ENCODE measurements at places on chromosomes 11 and 22. TPM values are rescaled to one million over a fixed set of nuclear protein-coding genes. Genes with fewer than 3 reads are reported as not detected.

DNA sequence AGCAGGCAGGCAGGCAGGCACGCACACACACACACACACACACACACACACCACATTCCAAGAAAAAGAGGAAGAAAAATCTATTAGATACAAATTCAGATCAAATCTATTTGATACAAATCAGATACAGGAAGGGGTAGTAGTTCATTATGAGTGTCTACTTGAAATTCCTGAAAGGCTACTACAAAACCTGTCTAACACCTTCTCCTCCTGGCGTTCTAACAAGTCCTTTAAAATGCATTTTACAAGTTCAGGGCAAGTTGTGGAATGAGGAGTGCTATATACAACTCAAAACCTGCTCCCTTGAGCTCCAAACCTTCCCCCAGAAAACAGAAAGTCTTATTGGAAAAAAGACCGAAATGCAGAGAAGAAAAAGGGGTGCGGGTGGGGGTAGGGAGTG lies 476 bp downstream of the ARHGAP32 start:
- no peak for DNase-seq

DNA sequence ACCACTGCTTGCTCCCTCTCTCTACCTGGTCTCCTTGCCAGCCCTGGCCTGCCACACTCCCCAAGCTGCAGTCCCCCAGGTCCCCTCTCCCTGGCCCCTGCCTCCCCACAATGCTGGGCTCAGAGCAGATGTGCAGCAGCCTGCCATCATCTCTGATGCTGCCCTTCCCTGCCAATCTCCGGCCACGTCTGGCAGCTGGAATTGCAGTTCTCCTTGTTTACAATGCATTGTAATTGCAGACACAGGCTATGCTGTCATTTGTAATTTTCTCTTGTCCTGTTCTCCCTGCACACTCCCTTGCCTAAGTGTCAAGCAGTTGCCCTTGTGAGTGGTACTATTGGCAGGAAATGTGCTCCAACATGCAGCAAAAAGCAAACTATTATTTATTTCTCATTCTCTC lies 222.3 kb downstream of the NTM start:
- DNase-seq: no peak

DNA sequence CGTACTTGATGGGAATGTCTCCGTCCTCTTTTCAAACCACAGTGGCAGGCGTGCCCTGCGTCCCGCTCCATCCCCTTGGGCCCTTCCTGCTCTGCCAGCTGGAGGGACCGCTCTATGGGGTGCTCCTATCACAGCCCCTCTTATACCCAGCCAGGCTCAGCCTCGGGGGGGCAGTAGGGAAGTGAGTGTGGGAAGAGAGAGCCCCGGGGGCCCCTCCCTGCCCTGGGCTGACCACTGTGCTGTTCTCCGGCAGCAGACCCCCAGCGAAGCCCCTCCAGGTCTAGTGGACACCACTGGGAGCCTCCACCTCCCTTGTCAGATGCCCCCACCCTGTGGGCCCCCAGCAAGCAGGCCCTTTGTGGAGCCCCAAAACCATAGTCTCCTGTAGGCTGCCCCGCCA lies 572.5 kb downstream of the BRD1 start:
- DNase-seq: no peak

DNA sequence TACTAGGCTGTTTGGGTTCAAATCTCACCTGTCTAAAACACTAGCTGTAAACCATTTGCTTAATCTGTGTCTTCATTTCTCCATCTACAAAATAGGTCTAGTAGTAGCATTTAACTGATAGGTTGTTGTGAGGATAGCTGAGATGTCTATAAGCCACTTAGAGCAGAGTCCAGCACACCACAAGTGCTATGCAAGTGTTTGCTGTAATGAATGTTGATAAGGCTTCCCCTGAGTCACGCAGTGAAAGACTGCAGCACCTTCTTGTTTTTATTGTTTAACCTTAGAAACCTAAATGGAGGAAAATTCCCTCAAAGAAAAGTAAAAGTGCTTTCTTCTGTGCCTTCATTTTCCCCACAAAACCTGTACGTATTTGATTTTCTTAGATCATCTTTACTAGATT lies 23.1 kb upstream of the LDHA start:
- no peak for DNase-seq

- no peak for DNase-seq
These were observed 1430.0 kb downstream of the BRD1 start for GRCh38 chr22:48397531-48398180.

GRCh38 chr11:2558397-2558796 lies 113.6 kb downstream of the KCNQ1 start:
- no peak for DNase-seq

GRCh38 chr11:21372672-21373071 lies 703.3 kb downstream of the NELL1 start:
- DNase-seq: no peak

- DNase-seq: no peak
These were observed 3.9 kb upstream of the NUP50 start for GRCh38 chr22:45159652-45160462.

GRCh38 chr11:117838901-117839300 lies 14.4 kb upstream of the FXYD2 start:
- DNase-seq: no peak

GRCh38 chr11:117959438-117960149 lies 26.6 kb upstream of the IL10RA start:
- DNase-seq: no peak

DNA sequence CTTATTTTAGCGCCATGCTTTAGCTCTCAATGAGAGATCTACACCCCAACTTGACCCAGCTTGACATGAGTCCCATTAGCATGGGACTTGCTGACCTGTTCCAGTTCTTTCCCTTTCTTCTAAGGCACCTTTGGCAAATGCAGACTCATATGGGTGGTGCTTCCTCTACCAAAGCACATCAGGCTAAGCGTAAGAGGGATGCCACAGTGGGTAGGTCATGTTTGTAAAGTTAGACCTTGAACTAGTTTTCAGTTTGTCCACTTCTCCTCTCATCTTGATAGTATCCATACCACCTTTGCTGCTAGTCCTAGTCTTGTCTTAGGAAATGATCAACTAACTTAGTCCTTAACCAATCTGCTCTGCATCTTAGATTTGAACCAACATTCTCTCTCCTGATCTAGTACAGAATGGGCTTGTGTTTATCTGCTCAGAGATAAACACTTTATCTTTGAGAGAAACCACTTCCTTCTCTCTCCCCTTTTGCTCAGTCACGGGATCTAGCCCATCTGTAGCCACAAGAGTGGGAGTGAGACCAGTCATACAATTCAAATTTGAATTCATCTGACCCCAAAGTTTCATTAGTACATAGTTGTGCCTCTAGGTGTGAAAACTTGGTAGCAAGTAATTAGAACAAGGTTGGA lies 72.1 kb upstream of the CD44 start:
- no peak for DNase-seq

DNA sequence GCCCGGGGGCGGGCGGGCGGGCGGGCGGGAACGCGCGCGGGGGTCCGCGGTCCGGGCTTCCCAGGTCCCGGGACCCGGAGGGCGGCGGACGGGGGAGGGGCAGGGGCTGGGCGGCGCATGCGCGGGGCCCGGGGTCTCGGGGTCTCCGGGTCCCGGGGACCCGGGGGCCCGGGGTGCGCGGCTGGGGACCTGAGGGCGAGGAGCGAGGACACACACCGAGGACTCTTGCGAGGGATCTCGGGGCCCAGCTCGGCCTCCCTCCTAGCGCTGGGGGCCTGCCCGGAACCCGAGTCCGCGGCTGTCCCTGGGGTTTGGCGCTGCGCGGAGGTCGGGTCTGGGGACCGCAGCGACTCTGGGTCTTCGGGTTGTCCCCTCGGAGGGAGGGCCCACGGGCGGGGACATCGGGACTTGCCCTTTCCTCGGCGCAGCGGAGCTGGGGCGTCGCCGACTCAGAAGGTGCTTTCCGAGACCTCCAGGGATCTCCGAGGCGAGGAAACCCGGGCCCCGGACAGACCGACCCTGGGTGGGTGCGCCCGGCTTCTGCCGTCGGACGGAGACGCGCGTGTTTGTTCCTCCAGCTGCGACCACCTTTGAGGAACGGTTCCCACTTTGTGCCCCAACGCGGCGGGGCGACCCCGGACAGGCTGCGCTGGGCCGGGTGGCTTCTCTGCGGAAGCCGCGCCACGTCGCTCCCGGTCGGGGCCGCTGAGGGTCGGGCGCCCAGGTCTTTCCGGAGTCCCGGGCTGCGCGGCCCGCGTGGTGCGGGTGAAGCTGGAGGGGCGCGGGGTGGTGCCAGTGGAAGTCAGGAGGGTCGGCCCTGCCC lies 540 bp downstream of the PPARA start:
- DNase-seq: no peak

GRCh38 chr11:119912229-119912628 lies 183.2 kb upstream of the NECTIN1 start:
- no peak for DNase-seq

DNA sequence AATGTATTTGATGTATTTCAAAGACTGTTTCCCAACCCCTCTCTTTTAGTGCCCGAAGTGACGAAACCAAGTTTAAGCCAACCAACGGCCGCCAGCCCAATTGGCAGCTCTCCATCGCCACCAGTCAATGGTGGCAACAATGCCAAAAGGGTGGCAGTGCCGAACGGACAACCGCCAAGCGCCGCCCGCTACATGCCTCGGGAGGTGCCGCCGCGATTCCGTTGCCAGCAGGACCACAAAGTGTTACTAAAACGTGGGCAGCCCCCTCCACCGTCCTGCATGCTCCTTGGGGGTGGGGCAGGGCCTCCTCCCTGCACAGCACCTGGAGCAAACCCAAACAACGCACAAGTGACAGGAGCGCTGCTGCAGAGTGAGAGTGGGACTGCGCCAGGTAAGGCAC lies 84.1 kb downstream of the TNRC6B start:
- no peak for DNase-seq

GRCh38 chr11:127818625-127819024 lies 768.7 kb downstream of the ETS1 start:
- no peak for DNase-seq

DNA sequence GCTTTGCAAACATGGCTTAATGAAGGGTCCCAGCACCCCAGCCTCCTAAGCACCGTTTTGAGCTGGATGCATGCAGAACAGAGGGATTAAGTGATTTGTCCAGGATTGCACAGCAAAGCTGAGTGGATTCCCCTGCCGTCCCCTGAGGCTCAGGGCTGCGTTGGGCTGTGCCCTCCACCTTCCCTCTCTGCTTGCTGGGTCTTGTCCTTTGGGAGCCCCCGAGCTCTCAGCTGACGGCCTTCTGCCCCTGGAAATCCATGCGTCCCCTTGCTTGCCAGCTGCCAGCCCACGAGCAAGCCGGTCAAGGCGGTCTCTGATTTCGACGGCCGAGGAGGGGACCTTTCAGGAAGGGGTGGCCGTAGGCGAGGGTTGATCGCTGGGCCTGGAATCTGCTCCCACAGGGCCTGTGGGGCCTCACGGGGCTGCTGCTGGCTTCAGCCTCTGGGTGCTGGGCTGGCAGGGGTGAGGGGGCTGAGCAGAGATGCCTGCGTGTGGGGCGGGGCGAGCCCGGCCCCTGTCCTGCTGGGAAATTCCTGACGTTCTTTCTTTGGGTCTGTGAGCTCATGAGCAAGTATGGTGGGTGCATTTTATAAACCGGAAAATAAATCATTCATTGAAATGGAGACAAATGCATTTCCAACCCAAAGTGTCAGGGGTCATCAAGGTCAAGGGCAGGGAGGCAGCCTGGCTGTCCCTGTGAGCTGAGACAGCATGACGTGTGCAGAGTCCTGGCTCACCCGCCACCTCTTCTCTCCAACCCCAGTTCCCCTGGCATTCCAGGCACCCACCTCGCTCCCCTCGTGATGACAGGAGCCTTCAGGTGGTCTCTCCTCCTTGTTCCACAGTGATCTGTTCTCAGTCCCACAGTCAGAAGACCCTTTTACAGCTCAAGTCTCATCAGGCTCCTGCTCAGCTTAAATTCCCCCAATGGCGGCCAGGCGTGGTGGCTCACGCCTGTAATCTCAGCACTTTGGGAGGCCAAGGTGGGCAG lies 28.1 kb downstream of the FGF4 start:
- DNase-seq: no peak

GRCh38 chr11:76781046-76781801 lies 1.9 kb upstream of the TSKU start:
- peak; percentile 91 for DNase-seq

DNA sequence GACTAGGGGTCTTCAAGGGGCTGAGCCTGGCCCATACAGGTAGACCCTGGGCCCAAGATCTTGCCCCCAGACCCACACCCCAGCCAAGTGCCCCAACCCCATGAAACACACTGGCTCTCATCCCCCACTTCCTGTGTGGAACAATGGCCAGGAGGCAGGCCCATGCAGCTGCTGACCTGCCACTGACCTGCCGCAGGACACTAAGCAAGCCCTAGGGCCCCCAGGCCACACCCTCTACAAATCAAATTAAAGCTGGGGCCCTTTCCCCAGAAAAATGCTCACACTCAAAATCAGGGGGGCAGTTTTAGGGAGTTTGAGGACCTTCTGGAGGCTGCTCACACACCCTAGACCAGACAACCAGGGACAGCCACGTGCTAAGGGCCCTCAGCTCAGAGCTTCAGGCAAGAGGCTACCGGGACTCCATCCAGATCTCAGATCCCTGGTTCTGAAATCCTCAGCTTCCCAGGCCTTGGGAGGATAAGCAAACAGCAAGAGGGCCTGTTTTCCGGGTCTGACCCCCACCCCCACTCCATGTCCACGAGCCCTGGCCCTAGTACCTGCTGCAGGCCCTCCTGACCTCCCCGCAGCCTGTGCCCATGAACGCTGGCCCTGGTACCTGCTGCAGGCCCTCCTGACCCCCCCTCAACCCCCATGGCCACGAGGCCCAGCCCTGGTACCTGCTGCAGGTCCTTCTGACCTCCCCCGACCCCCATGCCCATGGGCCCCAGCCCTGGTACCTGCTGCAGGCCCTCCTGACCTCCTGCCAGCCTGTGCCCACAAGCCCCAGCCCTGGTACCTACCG lies 10.0 kb downstream of the CARD10 start:
- DNase-seq: no peak

DNA sequence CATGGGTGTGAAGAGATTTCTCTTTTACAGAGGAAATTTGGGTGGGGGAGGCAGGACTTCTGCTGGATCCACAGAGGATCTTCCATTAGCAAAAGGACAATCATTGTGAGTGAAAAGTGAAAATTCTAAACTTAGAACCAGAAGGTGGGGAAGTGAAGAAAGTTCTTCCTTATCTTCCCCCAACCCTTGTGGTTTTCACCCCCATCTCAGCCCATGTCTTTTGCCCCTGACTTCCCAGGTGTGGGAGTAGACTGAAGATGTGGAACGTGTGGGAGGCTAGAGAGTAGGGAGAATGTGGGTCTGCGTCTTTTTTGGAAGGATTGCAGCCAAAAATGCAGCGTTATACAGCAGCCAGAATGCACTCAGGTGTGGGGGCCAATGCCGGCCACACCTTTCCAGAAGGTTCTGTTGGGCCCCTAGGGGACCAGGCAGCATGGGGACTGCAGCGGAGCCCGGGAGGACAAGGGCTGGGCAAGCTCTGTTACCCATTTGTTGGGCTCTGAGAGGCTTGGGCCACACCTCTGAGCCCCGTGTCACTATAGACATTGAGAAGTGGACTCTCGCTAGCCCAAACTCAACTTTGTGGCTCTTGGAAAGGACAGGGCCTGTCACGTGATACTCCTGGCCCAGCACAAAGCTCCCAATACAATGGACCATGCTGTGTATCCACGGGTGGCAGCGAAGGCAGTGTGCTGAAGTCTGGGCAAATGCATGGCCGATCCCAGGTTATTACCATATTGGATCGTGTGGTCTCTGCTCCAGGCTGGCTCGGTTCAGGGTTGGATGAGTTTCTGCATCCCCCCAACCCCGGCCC lies 32.8 kb upstream of the LINC01488 start:
- DNase-seq: no peak

CPT1A gene
- total RNA-seq: 13.6 TPM

MS4A14 gene
- 0.20 TPM for total RNA-seq

All from skin of body (tissue), 3 donors.